ENCODE measurements at places on chromosomes 12 and 14.
A peak's percentile ranks its signal among the peaks of the same experiment; 100 is the strongest.

- no peak for DNase-seq
These were observed 152.4 kb upstream of the PRICKLE1 start for GRCh38 chr12:42741771-42742510.

- DNase-seq: no peak
These were observed 72.6 kb downstream of the TBX3 start for GRCh38 chr12:114611145-114612018.

DNA sequence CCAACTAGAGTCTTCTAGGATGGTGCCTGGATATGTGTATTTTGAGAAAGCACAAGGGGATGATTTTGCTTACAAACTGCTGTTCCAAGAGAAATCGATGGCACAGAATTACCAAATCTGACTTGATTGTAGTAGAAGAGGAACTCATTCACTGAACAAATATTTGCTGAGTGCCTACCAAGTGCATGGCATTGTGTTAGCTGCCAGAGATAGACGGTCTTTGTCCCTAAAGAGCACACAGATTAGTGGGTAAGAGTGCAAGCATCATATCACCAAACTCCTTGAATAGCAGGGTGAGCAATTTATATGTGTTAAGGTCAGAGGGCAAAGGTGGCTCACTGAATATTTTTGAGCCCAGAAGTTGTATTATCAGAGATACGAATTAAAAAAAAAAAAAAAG is 3.5 kb upstream of the FOXN3 start:
- DNase-seq: no peak

DNA sequence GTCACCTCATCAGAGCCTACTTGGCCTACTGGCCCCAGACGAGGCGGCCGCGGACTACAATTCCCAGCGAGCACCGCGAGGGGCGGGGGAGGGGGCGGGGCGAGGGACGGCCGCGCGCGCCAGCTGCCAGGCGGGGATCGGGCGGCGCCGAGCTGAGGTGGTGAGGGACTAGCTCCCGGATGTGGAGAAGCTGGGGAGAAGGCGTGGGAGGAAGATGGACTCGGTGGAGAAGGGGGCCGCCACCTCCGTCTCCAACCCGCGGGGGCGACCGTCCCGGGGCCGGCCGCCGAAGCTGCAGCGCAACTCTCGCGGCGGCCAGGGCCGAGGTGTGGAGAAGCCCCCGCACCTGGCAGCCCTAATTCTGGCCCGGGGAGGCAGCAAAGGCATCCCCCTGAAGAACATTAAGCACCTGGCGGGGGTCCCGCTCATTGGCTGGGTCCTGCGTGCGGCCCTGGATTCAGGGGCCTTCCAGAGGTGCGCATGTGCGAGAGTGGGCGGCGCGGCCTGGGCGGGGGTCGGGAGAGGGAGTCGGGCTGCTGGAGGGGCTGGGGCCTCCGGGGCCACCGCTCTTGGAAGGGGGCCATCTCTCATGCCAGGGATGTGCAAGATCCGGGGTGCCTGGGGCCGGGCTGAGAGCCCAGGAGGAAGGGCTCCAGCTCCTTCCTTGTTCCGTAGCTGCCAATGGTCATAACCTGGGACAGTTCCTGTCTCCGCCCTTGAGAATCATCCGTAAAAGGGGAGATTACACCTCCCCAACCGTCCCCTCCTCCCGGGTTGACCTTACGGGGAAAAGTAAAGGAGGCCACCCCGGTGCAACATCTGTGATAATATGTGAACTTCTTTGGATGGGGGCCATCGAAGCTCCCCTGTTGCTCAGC is at the start of gene CMAS:
Gene CMAS, plus strand, starts transcription at position 129 of the 878 bp plus-strand sequence. Its CDS starts 86 bp downstream, at position 215.
- DNase-seq: peak; percentile 42

- no peak for DNase-seq
These were observed 23.5 kb downstream of the APPL2 start for GRCh38 chr12:105212438-105212837.

- no peak for DNase-seq
These were observed 12.8 kb downstream of the CHST11 start for GRCh38 chr12:104469523-104469922.

- DNase-seq: no peak
These were observed 329.9 kb downstream of the BMP4 start for GRCh38 chr14:53626761-53627160.

DNA sequence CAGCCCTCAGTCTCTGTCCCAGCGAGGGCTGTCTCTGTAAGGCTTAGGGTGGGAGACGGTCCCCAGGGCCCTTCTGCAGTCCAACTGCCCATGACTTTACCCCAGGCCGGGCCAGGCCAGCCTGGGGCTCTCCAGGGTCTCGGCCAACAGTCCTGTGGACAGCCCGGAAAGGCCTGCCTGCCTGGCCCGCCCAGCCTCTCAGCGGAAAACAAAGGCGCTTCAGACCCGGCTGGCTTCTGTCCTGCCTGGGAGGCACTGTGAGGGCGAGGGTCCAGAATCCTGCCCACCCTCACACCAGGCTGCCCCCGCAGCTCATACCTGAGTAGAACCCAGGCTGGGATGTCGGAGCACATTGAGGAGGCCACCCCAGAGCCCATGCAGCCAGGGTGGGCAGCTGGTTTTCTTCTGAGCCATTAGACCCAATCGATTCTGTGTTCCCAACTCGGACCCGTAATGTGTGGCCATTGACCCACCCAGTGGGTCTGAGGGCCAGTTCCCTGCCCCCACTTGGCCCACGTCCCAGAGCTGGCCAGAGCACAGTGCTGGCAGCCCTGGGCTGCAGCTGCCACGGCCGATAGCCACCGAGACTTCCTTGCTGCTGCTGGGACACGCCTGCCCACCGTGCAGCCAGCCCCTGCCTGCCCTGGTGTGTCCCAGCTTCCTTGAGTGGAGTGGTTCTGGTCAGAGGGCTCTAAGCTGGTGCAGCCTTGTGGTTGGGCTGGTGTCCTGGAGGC is 1.6 kb downstream of the CRIP2 start:
- no peak for DNase-seq

GRCh38 chr14:58060077-58060476 is 91.9 kb downstream of the ARMH4 start:
- no peak for DNase-seq

- DNase-seq: no peak
These were observed at the start of gene ACVRL1 for GRCh38 chr12:51907083-51907855. Gene ACVRL1 (plus strand): TSS chr12:51907504. CDS start chr12:51912475, 4,971 bp downstream.

GRCh38 chr14:58151133-58152013 is 640 bp downstream of the ARMH4 start:
- no peak for DNase-seq

DNA sequence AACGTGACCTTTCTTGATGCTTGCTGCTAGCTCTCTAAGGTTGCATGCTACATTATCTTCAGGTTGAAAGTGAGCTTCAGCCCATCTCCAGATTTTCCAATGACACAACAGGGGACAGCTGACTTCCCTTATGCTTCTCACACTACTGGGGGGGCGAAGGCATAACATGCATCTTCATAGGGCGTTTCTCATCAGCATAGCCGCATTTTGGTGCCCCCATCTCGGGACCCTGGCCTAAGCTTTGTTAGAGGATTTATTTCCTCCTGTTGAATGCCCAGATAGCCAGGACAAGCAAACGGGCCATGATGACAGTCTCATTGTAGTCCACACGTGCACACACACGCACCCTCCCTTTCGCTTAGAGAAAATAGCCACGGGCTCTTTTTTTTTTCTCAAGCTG is 30.7 kb downstream of the SSPN start:
- no peak for DNase-seq

DNA sequence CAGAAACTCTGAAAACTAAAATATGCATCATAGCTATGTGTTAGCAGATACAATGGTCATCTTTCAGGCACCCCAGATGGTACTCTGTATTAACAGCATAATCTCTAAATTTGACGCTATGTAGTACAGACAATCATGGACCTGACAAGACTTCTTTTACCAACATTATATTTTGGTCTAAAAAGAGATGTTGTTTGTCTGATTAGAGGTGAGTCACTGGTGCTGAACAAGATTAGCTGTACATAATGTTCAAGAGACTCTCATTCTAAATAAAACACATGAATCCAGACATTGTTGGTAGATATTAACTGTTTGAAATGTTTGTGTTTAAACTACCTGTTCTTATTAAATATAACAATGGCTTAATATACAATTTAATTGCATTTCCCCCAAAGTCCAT is 146.4 kb upstream of the LMNTD1 start:
- no peak for DNase-seq

DNA sequence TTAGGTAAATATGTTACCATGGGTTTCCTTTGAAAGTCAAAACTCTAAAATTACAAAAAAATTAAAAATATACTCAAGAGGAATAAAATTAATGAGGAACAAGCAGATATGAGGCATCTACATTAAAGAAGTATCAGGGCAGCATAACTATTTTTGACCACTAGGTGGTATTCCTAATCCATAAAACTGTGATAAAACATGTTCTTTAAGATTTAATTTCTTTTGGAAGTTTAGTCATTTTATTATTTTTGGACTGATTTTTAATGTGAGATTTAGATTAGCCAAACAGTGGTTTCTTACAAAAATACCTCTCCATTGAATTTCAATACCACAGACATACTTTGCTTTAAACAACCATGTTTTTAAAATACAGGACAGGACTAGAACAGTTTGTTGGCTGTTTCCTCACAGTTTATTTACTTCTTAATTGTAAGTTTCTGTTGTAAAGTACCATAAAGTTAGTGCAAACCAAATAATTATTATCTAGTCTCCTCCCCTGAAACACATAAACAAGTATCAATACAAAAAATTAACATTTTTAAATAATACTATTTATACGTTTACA is 49.8 kb downstream of the NTS start:
- no peak for DNase-seq

DNA sequence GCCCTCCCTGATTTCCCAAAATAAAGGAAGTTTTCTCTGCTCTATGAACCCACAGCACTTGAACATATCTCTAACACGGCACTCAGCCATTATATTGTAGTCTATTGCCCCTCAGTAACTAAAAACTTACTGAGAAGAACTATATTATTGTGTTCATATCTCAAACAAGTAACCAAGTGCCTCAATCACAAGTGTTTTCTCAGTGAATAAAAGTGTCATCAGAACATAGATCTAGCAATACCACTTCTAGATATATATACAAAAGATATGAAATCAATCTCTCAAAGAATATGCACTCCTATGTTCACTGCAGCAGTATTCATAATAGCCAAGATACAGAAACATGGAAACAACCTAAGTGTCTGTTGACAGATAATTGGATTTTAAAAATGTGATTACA is 138.1 kb downstream of the NELL2 start:
- no peak for DNase-seq

- no peak for DNase-seq
These were observed 48.0 kb downstream of the PLCZ1 start for GRCh38 chr12:18689771-18690170.

DNA sequence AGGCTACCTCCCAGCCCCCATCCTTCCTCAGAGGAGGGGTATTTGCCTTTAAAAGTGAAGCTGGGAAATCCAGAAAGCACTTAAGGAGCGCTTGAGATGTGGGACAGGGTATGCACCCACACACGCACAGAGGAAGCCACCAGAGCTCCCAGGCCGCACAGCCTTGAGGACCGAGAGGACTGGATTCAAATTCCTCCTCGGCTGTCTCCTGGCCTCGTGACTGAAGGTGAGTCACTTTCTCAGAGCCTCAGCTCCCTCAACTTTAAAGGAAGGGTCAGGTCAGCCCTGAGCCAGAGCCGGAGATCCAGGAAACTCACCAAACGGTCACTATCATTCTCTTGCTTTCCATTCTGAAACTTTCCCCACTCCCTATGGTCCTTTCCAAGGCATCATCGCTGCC is 37.6 kb downstream of the BCL11B start:
- DNase-seq: no peak

GRCh38 chr14:79965896-79966295 is 245.4 kb downstream of the DIO2 start:
- DNase-seq: no peak

DNA sequence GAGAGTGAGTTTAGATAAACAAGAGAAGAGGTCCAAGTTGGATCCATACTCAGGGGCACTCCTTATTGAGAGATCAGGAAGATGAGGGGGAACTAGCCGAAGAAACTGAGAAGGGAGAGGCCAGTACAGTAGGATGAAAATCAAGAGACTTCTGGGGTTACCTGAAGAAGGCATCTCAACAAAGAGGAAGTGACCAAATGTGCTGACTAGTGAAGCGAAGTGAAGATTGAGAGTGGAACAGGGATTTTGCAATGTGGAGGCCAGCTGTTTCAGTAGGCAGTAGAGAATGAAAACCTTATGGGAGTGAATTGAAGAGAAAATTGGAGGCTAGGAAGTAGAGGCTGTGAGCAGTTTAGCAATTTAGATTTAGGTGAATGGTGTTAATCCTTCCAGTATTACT is 153.0 kb downstream of the SYNE2 start:
- DNase-seq: no peak

DNA sequence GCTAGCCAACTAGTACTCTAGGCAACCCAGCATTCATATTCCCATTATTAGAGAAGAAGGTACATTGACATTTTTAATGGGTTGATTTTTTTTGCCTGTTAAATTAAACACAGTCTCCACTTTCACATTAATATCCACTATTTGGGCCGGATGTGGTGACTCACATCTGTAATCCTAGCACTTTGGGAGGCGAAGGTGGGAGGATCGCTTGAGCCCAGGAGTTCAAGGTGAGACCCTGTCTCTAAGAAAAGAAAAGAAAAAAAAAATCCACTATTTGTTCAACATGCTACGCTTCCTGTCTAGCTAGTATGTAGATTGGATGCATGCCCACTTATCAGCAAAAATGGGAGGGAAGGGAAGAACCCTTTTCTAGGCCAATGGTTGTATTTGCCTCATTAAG is 7.1 kb upstream of the CRADD start:
- DNase-seq: no peak

- DNase-seq: no peak
These were observed 339.5 kb downstream of the PAWR start for GRCh38 chr12:79351251-79351650.

- DNase-seq: no peak
These were observed 70.0 kb downstream of the DIP2B start for GRCh38 chr12:50574601-50575348.

DNA sequence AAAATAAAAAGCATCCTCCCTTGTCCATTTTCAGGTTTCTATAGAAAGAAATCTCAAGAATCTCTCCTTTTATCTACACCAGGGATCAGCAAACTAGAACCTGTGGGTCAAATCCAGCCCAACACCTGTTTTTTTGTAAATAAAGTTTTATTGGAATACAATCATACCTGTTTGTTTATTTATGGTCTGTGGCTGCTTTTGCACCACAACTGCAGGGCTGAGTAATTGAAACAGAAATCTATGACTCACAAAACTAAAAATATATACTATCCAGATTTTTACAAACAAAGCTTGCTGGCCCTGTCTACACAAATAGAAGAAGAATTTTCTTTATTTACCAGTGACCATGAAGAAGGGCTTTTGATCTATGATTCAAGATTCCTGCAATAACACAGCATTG is 95.1 kb upstream of the COCH start:
- no peak for DNase-seq

- DNase-seq: no peak
These were observed 18.8 kb downstream of the SLC6A12 start for GRCh38 chr12:195156-195555.

GRCh38 chr14:106491851-106492250 is 965.5 kb downstream of the TMEM121 start:
- DNase-seq: no peak

- DNase-seq: no peak
These were observed 2.5 kb downstream of the SETD3 start for GRCh38 chr14:99478128-99478527.

GRCh38 chr14:58646479-58646878 is 8.7 kb downstream of the DACT1 start:
- DNase-seq: no peak
